ENCODE measurements at places on chromosomes 5 and 9. TPM values are rescaled to one million over a fixed set of nuclear protein-coding genes. Genes with fewer than 3 reads are reported as not detected.
A peak's percentile ranks its signal among the peaks of the same experiment; 100 is the strongest.

Gene DMRT2
- 1.8 TPM for polyA plus RNA-seq

Gene PLEKHG4B
- not detected for polyA plus RNA-seq

Gene TRIM7
- polyA plus RNA-seq: 0.60 TPM

DNA sequence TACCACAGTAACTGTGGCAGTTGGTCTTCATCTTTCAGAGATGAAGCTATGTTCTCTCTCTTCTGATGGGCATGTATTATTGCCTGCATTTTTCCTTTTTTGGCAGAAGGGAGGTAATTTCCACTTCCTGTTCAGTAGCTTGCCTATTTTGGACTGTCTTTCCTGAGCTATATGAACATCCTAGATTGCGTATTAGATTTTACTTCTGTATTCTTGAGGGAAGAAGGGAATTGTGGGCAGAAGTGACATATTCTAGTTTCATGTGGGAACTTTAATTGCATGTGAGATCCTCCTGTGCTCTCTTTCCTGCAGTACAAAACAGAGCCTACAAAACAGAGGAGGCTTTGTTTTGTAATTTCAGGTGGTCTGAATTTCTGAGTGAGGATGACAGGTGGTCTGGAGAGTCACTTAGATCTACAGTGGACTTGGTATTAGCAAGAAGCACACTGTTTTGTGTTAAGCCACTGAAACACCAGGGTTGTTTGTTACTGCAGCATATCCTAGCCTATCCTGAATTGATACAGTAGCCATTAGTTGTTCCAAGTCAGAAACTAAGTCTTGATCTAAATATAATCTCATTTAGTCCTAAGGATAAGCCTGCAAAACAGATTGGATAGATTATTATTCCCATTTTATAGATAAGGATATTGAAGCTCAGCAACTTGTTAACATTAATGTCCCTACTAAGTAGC lies 68.1 kb downstream of the AOPEP start:
- H3K27ac ChIP-seq: no peak overlapping the region
- DNase-seq: no peak
- no peak overlapping the region for H3K4me3 ChIP-seq
- H3K27me3 ChIP-seq: no peaks in the 10 kb centered on the region
- peaks cover 3% of the 10 kb centered on the region for H3K4me1 ChIP-seq
- H3K36me3 ChIP-seq: no peaks in the 10 kb centered on the region

DNA sequence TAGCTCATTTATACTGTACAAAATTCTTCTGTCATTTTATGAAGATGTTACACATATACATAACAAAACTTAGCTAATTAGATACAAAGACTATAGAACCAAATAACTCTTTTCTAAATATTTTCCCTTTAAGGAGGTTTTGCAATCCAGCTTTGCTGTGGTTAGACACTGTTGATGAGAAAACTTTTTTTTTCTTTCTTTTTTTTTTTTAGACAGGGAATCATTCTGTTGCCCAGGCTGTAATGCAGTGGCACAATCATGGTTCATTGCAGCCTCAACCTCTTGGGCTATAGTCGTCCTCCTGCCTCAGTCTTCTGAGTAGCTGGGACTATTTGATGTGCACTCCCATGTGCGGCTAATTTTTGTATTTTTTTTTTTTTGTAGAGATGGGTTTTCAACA lies 38.5 kb upstream of the CDKN2B start:
- no peaks in the 10 kb centered on the region for H3K36me3 ChIP-seq
- H3K4me1 ChIP-seq: no peaks in the 10 kb centered on the region
- no peak for DNase-seq
- H3K4me3 ChIP-seq: no peak overlapping the region

- H3K4me1 ChIP-seq: peaks cover 23% of the 10 kb centered on the region
- H3K36me3 ChIP-seq: no peaks in the 10 kb centered on the region
- H3K27me3 ChIP-seq: no peaks in the 10 kb centered on the region
- H3K4me3 ChIP-seq: no peak overlapping the region
Observed at GRCh38 chr9:95129476-95130291, 187.8 kb downstream of the FANCC start.

- no peaks in the 10 kb centered on the region for H3K4me1 ChIP-seq
- no peak for DNase-seq
- no peaks in the 10 kb centered on the region for H3K36me3 ChIP-seq
- H3K27ac ChIP-seq: no peak overlapping the region
- no peak overlapping the region for H3K4me3 ChIP-seq
Observed at GRCh38 chr9:136232969-136233368, 12.6 kb downstream of the QSOX2 start.

DNA sequence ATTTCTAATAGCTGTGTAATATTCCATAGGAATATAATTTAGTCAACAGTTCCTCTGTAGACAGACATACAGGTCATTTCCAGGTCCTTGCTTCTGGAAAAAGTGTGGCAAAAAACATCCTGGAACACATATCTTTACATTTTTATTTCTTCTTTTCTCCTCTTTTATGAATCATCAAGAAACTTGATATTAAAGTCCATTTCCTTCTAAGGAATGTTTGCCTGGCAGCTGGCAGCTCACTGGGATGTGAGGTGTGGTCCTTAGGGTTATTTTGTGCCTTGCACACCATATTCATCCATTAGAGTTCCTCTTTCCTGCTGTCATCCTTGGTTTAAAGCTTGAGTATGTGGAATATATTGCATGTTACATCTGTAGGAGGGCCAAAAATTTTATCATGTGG lies 122.0 kb downstream of the GALNT10 start:
- no peak overlapping the region for H3K4me3 ChIP-seq
- H3K27me3 ChIP-seq: no peaks in the 10 kb centered on the region
- no peaks in the 10 kb centered on the region for H3K36me3 ChIP-seq
- no peak overlapping the region for H3K27ac ChIP-seq

GRCh38 chr5:181152406-181152805 lies 5.0 kb downstream of the OR2V2 start:
- H3K27ac ChIP-seq: no peak overlapping the region
- peaks cover 14% of the 10 kb centered on the region for H3K27me3 ChIP-seq
- no peak overlapping the region for H3K4me3 ChIP-seq

- no peak overlapping the region for H3K27ac ChIP-seq
- no peaks in the 10 kb centered on the region for H3K4me1 ChIP-seq
- no peak overlapping the region for H3K4me3 ChIP-seq
- H3K36me3 ChIP-seq: no peaks in the 10 kb centered on the region
- no peak for DNase-seq
- H3K27me3 ChIP-seq: no peaks in the 10 kb centered on the region
Observed at GRCh38 chr5:103066326-103066725, 53.6 kb downstream of the GIN1 start.

- no peak overlapping the region for H3K27ac ChIP-seq
- no peaks in the 10 kb centered on the region for H3K27me3 ChIP-seq
- no peak overlapping the region for H3K4me3 ChIP-seq
- H3K4me1 ChIP-seq: peaks cover under 1% of the 10 kb centered on the region
- DNase-seq: no peak
Observed at GRCh38 chr5:132098151-132098594, 24.6 kb downstream of the CSF2 start.

GRCh38 chr9:136847826-136848392 lies 1.3 kb upstream of the PHPT1 start:
- peaks cover 6% of the 10 kb centered on the region for H3K36me3 ChIP-seq
- DNase-seq: peak; percentile 92
- H3K4me1 ChIP-seq: peaks cover 68% of the 10 kb centered on the region
- peak overlapping the region; percentile 71 for H3K4me3 ChIP-seq
- H3K27ac ChIP-seq: peak overlapping the region; percentile 93

DNA sequence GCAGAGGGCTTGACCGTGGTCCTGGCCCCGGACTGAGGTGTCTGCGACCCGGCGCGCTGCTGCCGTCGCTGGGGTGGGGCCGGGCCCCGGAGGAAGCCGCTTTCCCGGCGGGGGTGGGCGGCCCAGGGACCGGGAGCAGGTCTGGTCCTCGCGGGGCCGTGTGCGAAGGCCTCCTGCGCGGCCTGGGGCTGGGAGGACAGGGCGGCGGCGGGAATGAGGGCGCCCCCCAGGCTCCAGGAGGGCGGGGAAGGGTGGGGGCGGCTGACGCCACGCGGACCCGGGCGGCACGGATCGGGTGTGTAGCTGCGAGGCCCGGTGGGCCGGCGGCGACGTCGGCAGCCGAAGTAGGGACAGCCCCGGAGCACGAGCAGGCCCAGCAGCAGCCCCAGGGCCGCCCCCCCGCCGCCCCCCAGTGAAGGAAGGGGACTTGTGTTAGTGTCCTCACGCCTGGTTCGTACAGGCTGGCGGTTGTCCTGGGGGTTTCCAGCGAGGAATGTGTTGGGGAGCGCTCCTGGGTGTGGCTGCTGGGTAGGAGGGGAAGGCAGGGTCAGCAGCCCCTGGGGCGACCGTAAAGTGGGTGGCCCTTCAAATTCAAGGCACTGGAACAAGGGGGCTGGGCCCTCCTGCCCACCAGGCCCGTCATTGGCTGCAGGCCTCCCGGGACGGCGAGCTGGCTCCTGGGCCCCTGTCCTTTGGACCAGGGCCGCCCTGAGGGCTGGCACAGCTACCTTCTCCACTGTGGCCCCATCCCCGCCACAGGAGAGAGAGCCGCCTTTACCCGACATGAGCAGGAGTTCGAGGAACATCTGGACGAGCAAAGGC lies 597 bp upstream of the TMEM250 start:
- peaks cover 13% of the 10 kb centered on the region for H3K36me3 ChIP-seq
- no peaks in the 10 kb centered on the region for H3K27me3 ChIP-seq
- peaks cover 49% of the 10 kb centered on the region for H3K4me1 ChIP-seq
- H3K4me3 ChIP-seq: peak overlapping the region; percentile 98

Data from sigmoid colon (tissue), 7 donors.